ENCODE measurements at places on chromosomes 2 and 18.

DNA sequence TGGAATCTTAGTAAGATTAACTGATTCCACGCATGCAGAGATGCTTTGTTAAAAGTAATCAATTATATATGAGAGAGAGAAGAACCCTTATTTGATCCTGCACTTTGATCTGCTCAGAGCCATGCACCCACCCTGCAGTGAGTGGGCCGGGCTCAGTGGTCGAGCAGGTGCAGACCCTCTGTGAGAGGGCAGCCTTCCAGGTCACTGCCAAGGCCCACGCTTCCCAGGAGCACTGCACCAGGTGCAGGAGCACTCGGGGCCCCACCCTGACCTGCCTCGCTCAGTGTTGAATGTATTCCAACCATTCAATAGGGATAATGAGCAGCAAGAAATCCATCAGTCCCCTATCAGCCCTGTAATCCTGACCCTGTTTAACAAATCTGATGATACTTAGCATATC lies 126.9 kb downstream of the TMEM200C start:
- DNase-seq = no peak

GRCh38 chr18:36811430-36811829 lies 17.4 kb downstream of the TPGS2 start:
- no peak for DNase-seq

- no peak for DNase-seq
These were observed 14.1 kb upstream of the ZDBF2 start for GRCh38 chr2:206260188-206261012.

- no peak for DNase-seq
These were observed 49.2 kb downstream of the MYCN start for GRCh38 chr2:15989559-15989958.

DNA sequence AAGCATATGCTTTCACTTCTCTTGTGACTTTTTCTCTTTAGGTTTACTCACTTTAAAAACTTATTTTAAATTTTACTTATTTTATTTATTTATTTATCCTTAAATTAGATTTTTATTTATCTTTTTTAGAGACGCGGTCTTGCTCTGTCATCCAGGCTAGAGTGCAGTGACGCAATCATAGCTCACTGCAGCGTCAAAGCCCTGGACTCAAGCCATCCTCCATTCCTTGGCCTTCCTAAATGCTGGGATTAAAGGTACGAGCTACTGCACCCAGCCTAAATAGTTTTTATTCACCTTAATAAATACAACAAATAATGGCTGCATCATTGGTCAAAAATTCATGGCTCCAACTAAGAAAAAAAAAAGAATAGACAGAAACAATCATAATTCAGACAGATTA lies 415.7 kb upstream of the FIGN start:
- DNase-seq = no peak

DNA sequence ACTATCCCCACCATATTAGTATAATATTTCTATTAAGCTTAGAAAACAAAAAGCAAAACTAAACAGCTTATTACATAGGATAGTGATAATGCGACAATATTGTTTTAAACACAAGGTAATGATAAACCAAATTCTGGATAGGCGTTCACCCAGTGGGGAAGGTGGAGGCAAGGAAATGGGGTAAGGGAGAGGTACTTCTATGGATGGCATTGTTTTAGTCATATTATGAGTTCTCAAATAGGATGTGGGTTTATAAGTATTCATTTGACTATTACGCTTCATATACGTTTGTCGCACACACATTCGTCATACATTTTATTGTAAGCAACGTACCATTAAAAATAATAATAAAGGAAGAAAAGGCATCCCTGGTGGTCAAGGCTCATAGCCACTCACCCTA lies 88.8 kb upstream of the DNMT3A start:
- no peak for DNase-seq

Measured in stimulated activated CD4-positive, alpha-beta T cell treated with anti-CD3 and anti-CD28 coated beads, Interleukin-1b, Interleukin-23, amount 100 ng/mL, for 1 hour (primary cell).